CD8-positive, alpha-beta T cell (primary cell): ENCODE measurements at places on chromosomes 12 and 14.

- no peak for DNase-seq
Observed at GRCh38 chr14:22471545-22472121, 117.4 kb downstream of the DAD1 start.

- DNase-seq, result peak; percentile 57
Observed at GRCh38 chr12:32273712-32274111, 125.6 kb upstream of the FGD4 start.

- DNase-seq, result no peak
Observed at GRCh38 chr12:49126852-49127763, 4.1 kb downstream of the TUBA1B start.

GRCh38 chr12:58346032-58346632 is 404.8 kb downstream of the ATP23 start:
- DNase-seq, result no peak

GRCh38 chr14:22416193-22416592 is 172.8 kb downstream of the DAD1 start:
- no peak for DNase-seq

DNA sequence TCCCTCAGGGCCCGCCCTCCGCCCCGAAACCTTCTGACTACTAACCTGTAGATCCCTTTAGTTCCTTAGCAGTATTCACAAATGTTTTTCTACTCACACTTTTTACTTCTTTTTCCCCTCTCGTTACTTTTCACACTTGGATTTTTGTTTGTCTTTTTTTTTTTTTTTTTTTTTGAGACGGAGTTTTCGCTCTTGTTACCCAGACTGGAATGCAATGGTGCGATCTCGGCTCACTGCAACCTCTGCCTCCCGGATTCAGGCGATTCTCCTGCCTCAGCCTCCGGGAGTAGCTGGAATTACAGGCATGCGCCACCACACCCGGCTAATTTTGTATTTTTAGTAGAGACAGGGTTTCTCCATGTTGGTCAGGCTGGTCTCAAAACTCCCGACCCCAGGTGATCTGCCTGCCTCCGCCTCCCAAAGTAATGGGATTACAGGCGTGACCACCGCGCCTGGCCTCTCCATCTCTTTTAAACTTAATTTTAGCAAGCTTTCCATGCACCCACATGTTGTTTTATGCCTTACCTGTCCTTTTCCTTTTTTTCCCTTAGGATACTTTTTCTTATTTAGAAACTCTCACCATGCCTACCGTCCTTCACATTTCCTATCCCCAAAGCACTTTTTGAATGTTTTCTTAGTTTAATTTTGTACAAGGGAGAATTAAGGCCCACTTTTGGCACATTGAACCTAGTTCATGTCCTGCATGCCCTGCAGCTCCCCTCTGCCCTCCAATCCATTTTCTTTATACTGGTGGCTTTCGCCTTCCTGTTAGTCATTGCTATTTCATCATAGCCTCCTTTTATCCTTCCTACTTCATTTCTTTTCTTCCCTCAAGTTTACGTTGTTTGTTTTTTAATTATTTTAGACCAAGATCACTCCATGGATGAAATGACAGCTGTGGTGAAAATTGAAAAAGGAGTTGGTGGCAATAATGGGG is 1.1 kb downstream of the SP1 start:
- DNase-seq, result no peak

DNA sequence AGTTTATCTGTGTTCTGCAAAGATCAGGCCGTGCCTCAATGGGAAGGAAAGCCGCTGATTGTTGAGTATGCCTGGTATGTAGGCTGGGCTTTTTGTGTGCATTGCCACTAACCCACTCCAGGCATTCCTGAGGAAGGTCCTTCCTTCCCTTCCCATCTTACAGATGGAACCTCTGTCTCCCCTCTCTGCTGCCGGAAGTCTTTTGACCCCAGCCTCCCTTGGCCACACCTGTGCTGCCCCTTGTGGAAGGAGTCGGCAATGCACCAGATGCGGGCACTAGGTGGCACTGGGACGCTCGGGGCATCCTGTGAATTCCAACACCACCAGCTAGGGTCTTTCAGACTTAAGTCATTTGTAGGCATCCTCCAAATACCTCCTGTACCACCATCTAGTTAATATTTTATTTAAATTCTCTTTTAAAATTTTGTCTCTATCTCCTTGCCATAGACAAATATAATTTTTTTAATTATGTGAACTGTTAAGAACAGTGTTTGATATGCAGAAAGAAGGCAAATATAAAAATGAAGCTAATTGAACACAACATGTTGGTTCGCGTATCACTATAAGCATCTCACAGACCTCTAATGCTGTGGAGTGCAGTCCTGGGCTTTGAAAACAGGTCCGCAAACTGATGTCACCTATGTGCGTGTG is 99.6 kb downstream of the RIN3 start:
- peak; percentile 82 for DNase-seq

DNA sequence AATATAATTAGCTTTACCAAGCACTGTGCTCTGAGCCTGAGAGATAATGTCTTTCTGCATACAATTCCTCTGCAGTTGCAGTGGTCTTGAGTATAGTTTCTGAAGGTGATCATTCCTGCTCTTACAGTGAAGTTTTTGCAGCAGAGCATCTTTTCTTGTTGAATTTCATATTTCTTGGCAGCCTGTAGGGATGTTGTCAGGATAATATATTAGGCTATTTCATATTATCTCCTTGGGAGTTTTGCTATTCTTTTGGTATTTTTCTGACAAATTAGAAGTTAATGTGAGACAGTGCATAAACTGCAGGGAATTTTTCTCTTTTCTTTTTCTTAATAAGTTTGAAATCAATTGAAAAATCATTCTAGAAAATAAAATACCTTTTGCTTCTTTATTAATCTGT is 1502.6 kb upstream of the FLRT2 start:
- DNase-seq, result no peak

GRCh38 chr14:52277552-52277951 is 10.1 kb downstream of the PTGDR start:
- DNase-seq, result no peak

DNA sequence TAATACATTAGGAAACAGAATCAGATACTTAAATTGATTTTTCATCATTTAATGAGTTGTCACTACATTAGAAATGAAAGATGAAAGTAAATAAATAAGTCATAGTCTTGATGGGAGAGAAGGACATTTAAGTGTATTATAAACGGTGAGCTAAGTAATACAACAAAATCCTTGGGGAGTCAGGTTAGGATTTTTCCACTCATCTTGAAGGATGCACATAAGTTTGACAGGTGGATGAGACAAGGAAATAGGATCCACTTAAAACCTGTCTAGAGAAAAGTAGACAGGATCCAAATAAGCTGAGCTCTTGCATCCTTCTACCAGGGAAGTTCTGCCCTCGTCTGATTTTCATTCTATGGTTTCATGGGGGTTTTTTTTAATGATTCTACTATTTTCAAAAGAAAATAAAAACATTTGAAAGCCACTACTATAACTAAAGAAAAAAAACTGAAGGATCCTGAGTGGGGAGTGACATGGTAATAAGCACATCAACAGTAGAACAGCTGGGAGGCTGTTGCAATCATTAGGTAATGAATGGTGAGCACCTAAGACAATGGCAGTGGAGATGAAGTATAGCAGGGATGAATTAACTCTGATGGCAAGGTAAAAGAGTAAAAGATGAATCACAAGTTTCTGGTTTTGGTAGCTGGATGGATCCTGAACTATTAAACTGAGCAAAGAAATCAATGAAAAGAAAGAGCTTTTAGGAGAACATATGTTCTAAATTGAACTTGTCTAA is 17.0 kb downstream of the CEP128 start:
- no peak for DNase-seq
